Esophagus squamous epithelium (tissue), 5 donors: ENCODE measurements at places on chromosomes 2 and 18.

GRCh38 chr2:121155502-121156056, 129.4 kb downstream of the TFCP2L1 start:
- no peak for DNase-seq

DNA sequence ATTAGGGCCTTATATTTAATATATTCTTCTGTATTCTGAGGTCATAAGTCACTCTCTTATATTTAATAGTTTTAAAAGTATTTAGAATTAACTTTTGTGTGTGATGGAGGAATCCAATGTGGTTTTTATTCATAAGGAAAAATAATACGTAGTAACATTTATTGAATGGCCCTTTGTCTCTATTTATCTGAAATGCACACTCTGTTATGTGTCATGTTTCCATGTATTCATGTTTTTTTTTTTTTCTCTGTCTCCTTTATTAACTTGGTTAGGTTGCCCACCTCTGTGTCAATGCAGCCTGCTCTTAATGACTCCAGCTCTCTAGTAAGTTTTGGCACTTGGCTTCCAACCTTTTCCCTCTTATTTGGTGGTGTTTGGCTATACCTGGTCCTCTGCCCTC, 33.8 kb downstream of the RNF144A start:
- no peak for DNase-seq

GRCh38 chr2:191656391-191656790, 21.5 kb upstream of the NABP1 start:
- no peak for DNase-seq

DNA sequence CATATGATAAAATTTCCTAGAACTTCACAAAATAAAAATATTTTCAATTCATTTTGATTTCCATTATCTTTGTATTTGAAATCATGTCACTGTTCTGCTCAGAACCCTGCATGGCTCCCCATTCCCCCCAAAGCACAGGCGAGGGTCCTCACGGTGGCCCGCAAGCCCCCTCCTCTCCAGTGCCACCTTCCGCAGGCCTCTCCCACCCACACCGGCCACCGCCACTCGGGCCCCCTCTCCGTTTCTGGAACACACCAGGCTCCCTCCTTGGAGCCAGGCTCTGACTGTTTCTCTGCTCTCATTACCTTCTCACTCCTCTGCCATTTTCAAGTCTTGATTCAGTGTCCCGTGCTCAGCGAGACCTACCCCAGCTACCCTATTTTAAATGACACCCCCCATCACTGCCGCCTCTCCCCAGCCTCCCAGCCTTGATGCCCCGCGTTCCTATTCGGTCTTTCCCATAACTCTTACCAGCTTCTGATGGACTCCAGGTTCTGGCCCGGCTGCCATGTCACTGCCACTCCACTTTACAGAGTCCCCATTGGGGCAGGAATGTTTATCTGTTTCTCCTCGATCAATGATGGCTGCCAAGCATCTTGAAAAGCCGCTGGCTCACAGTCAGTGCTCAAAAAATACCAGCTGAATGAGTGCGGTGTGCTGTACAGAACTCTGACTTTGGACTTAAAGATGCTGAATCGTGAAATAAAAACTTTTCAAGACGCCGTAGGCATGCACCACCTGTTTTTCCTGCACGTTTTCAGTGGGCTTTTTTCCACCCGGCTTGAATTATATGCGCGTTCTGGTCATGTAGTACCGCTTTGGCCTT, 201.0 kb downstream of the GBX2 start:
- no peak for DNase-seq

DNA sequence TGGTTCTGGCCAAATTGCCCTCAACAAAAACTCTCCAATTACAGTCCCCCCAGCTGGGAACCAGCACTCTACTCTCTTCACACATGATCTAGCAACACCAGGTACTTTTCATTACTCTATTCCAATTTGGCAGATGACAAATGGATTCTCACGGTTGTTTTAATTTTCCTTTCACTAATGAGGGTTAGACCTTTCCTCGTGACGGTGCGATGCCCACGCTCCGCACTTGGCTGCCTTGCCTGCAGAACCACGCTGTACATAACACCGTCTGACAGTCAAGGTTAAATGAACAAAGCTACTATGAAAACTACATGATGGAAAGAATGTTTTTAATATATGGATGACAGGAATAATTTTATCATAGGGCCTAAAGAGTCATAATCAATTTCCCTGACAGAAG, 141.5 kb downstream of the FBXO15 start:
- DNase-seq, result no peak

DNA sequence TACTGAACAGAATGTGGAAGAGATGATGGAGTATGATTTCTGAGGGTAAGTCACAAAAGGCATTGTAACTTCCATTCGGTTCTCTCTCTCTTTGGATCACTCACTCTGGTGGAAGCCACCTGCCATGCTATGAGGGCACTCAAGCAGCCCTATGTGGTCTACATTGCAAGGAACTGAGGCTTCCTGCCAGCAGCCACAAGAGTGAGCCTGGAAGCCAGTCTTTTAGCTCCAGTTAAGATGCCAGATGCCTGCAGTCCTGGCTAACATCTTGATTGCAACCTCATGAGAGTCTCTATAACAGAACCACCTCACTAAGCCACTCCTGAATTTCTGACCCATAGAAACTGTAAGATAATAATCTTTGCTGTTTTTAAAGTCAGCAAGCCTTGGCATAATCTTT, 935.7 kb downstream of the LRP1B start:
- DNase-seq, result no peak

- no peak for DNase-seq
Observed at GRCh38 chr2:235278771-235279355, 215.0 kb upstream of the AGAP1 start.

- no peak for DNase-seq
Observed at GRCh38 chr2:155377931-155378444, 679.5 kb downstream of the KCNJ3 start.

DNA sequence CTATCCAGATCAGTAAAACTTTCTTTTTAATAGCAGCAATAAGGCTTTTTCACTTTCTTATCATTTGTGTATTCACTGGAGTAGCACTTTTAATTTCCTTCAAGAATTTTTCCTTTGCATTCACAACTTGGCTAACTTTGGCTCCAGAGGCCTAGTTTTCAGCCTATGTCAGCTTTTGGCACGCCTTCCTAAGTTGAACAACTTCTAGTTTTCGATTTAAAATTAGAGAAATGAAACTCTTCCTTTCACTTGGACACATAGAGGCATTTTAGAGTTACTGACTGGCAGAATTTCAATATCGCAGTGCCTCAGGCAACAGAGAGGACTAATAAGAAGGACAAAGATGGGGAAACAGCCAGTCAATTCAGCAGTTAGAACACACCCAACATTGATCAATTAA, 577.4 kb downstream of the DSC3 start:
- no peak for DNase-seq

DNA sequence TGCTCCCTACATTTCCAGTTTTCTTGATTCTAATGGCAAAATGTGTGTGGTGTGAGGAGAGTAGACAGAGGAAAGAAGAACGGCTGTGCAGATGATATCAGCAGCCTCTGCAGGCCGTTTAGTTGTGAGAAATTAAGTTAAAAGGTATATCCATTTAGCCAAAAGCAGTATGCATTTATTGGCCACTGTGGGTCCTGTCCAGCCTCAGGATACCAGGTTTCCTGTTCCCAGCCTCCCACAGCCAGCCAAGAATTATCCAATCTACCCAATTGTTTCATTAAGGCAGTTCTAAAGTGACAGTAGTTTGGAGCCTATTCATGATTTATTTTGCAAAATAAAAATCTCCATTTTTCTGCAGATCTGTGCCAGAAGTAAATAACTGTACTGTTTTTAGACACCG, 107.5 kb downstream of the TMEM18 start:
- no peak for DNase-seq

DNA sequence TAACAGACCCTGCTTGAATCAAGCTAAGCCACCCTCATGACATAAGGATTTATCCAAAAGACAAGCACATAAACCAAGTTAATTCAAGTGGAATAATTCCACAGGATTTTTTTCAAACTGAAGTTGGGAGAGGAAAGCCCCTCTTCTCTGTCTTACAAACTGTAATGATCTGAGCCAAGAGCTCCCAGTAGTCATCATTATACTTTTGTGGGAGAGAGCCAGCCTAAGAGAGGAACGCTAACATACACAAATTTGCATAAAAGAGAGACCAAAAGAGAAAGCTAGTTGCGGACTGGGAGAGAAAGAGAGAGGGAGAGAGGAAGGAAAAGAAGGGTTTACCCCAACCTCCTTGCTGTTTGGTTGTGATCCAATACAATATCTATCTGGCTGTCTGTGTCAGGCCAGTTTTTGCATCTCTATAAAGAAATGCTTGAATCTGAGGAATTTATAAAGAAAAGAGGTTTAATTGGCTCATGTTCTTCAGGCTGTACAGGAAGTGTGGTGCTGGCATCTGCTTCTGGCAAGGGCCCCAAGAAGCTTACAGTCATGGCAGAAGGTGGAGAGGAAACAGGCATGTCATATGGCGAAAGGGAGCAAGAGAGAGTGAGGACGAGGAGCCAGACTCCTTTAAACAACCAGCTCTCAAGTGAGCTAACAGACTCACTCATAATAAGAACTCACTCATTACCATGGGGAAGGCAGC, 20.8 kb upstream of the PUM2 start:
- DNase-seq, result no peak

DNA sequence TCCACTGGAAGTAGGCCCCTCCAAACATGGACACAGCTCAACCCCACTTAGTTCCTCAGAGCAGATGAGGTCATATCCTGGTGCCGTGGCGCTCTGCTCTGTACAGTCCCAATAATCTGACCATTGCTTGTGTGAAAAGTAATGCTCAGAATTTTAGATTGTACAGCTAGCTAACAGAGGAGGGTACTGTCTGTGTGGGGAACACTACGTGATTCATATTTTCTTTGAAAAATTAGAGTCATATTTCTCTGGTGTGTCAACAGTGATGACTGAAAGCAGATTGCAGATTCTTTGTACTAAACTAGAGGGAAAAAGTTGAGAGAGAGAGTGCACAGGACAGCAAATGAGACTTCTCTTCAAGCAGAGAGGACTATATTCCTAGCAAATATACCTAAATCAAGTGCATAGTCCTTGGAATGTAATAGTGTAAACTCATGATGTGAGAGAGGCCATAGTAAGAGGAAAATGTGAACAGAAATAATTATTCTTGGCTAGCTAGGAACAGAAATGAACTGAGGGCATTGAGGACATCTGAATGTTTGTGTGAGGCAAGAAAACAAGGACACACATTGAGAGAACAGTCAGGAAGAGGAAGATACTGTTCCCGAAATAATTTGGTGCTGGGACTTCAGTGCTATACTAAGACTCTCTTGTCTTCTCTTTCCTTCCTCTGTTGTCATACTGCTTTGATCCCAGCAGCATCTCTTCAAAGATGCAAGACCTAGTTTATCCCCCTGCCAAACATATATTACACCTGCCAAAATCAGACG, 157.0 kb upstream of the RND3 start:
- DNase-seq, result no peak

- DNase-seq, result no peak
Observed at GRCh38 chr2:96768083-96768561, 7.4 kb downstream of the CNNM4 start.

DNA sequence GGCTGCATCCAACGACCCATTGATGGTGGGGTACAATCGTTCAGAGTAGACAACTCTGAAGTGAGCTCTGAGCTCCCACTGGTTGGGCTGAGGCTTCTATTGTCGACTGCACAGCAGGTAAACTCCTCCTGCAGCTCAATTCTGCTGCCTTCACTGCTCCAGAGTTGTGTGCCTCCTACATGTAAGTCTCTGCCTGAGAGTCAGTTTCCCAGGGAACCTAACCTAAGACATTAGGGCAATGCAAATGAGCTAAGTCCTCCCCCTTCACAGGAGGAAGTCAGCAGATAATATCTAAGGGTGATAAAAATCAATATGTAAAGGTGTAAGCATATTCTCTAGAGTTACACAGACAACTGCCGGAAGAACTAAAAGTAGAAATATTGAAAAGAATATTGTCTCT, 22.5 kb upstream of the ACYP2 start:
- DNase-seq, result no peak

DNA sequence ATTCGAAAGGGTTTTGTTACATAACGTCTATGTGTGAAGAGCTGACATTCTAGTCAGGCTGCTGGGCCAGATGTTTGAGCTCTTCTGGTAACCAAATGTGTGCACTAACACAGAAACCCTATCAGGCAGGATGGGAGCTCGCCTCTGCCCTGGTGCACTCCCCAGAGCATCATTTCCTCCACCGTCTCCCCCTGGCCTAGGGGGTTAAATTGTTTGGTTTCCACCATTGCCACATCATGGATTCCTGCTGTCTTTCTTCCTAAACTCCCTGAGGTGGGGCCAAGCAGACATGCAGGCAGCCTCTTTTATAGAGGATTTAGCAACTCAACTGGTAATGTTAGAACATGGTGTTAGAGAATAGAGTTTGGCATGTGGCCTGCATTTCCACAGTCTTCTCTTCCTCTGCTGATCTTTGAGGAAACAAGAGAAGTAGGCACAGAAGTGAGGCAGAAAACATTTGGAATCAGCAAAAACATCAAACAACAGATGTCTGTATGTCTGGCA, 87.3 kb downstream of the ANTXR1 start:
- DNase-seq, result no peak

- DNase-seq, result no peak
Observed at GRCh38 chr2:38274286-38275276, 102.5 kb downstream of the ATL2 start.

GRCh38 chr2:119567292-119567691, 23.0 kb downstream of the CFAP221 start:
- DNase-seq, result no peak

DNA sequence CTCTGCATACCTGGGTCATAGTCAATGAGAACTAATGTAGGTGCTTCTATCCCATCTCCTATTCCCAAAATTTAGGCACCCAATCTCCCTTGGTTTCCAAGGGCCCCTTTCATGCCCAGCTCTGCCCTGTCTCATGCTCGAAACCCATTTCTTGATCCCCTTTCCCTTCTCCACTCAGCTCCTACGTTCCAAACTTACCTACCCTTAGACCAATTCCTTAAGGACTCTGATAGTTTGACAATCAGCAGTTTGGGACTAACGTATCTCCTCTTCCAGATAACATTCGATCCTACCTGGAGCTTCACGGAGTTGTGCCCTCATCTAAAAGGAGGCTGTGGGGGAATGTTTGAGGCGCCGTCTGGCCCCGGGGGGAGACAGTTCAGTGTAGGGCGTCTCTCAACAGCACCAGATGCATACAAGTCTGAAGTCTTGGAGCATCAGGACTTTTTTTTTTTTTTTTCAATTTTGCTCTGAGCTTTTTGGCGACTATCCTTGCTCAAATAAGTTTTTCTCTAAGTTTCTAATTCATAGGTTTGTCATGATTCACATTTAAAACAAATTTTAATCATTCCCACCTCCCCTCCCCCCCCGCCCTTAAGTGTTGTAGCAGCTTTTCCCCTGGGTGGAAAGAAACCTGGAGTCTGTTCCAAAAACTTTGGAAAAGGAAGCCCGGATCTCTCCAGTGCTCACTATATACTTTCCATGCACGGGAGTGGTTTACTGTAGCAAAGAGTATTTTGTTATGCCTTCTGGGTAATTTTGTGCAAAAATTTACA, 141.2 kb upstream of the LGALSL start:
- DNase-seq, result no peak

- DNase-seq, result no peak
Observed at GRCh38 chr2:216563646-216564045, 65.0 kb downstream of the RPL37A start.
